ENCODE measurements at places on chromosomes 2 and 18.

DNA sequence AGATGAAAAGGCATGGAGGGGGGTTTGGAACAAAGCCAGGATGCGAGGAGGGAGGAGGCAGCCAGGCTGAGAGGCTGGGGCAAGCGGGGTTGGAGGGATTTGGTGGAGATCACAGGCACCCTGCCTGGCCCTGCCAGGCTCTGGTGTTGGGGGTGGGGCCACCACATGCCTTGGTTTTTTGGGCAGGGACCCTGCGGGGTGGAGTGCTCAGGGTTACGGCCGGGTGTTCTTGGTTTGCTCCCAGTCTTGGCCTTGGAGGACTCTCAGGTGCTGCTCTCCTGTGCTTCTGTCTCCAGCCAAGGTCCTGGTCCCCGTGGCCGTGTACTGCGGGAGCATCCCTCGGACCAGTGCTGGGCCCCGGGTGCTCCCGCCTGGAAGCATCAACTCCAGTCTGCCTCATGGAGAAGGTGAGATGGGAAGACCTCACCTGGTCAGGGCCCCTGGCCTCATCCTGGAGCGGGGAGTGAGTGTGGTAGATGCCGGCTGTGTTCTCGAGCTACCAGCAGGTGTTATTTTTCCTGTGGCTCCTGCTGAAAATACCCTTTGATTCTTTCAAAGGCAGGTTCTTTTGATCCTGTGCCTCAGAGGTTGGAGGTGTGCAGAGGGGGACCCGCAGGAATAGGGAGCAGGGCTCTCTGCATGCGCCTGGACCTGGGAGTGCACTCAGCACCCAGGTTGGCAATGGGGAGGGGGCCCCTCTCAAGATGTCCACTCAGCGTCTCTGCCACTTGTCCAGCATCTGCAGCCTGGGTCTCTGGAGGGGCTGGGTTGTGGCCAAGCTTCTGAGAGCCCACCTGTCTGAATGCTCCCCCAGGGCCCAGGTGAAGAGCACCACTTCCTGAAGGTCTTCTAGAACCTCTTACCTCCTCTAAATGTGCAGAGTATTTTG, 17.0 kb downstream of the TOGARAM2 start:
- DNase-seq, result no peak

GRCh38 chr2:7225848-7226247, 308.6 kb downstream of the RNF144A start:
- DNase-seq, result no peak

DNA sequence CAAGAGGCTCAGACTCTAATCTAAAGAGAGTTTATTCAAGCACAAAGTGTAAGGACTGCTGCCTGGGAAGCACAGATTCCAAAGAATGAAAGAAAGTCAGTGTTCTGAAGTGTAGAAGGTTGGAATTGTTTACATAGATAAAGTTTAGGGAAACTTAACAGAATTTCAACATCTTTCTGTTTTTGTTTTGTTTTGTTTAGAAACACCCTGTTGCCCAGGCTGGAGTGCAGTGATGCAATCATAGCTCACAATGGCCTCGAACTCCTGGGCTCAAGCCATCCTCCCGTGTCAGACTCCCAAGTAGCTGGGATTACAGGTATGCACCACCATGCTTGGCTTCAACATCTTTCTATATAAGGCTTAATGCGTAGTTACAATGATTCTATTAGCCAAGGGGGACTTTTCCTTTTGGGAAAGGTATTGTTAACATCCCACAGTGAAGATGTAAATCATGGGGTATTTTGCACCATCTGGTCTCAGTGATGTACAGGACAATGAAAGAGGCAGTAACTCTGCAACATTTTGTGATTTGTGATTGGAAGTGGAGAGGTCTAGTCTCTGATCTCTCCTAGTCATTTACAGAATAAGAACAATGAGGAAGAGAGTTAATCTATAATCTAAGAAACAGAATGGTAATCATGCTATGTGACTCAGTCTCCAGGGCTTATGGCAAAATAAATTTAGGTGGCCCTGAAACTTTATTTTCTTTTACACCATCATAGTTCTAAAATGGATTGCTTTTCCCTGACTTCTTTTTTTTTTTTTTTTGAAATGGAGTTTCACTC, 45.6 kb upstream of the MSH6 start:
- no peak for DNase-seq

DNA sequence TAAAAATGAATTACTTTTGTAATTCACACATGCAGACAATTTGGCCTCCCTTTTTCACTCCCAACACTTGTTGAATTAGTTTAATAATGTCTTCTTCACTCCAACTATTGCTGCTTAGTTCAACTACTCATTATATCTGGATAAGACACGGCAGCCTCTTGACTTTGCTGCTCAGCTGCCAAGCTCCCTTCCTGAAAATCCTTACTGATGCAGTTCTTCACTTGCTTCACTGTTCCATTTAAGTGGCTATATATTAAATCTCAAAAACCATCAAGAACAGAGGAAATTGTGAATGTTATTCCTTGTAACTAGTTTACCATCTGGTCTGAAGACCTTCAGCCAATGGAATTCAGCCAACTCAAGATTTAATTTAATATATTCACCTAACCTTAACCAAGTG, 127.1 kb downstream of the NCOA1 start:
- no peak for DNase-seq

DNA sequence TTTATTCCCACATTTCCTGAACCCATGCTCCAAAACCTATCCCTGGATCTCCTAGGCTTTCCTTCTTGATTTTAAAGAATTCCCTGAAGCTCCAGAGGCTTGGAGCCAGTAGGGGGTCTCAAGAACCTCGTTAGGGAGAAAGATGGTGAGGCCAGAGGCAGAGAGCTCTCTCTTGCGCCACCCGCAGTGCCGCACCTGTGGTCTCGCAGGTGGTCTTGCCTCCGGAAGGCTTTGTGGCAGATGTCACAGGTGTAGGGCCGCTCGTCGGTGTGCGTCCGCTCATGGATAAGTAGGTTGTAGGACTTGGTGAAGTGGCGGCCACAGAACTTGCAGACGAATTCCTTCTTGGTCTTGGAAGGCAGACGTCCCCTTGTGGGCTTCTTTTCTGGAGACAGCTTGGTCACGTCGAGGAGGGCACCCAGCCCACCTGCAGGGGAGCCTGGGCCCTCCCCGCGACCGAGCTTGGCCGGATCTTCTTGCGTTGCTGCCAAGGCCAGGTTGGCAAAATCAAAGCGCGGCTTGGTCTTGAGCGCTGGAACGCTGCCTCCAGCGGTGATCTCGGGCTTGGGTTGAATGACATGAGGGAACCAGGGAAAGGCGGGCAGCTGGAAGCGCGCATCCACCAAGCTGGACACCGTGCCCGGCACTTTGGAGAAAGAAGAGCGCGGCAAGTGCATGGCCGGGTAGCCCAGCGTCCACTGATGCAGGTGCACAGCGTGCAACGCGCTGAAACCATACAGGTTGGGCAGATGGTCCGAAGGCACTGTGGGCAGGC, 5.3 kb downstream of the OSR1 start:
- DNase-seq, result no peak

GRCh38 chr18:48622911-48623431, 84.1 kb downstream of the CTIF start:
- DNase-seq, result no peak

DNA sequence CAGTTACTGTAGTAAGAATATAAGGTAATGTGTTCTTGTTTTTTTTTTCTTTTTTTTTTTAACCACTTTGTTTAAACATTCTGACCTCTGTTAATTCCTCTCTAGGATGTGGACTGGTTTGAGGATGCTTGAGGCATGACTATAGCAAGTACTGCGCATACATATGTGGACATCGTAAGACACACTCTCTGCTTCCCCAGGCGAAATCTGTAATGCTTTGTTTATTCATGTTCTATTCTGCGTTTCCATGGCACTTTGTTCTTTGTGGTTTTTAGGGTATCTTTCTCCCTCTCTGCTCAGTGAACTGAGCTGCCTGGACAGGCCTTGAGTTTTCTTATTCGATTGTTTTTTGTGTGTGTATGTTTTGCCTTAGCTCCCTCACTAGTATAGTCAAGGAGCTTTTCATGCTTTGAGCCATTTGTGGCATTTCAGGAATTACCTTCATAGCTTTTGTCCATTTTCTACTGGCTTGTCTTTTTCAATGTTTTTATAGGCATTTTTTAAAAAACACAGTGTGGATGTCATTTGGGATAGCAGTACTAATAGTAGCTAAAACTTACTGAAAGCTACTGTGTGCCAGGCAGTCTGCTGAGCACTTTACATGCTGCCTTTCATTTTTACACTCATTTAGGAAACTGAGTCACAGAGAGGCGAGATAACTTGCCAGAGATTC, 1.9 kb upstream of the SH3BP4 start:
- DNase-seq, result no peak

- DNase-seq, result no peak
Observed at GRCh38 chr2:220077488-220077887, 450.1 kb downstream of the SLC4A3 start.

DNA sequence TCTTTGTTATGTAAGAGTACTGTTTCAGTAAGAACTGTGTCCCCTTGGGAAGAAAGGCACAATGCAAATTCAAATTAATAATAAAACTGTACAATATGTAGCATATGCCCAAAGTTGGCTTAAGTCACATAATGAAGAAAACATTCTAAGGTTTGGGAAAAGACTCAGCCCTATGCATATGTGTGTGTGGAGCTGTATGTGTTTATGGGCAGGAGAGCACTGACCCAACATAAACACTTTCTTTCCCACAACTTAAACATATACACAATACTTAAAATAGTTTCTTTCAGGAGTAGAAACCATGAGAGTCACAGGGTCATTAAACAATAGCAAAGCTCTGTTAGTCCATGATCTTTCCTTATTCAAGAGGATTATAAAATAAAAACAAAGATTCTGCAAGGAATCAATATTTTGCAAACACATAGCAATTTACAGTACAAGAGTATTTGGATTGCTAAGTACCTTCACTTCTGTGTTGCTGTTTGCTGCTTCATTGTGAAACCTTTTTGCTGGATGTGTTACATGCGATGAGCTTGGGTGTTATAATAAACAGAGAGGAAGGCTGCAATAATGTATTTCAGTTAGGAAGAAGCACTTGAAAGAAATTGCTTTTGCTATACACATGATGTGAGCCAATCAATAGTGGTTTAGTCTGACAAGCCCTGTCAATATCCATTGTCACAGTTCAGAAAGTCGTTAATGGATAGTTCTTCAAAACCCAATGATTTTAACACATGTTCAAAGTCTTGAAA, 347.3 kb downstream of the ARHGAP15 start:
- no peak for DNase-seq

- DNase-seq, result peak; percentile 22
Observed at GRCh38 chr2:120815292-120815691, 79.6 kb downstream of the GLI2 start.

DNA sequence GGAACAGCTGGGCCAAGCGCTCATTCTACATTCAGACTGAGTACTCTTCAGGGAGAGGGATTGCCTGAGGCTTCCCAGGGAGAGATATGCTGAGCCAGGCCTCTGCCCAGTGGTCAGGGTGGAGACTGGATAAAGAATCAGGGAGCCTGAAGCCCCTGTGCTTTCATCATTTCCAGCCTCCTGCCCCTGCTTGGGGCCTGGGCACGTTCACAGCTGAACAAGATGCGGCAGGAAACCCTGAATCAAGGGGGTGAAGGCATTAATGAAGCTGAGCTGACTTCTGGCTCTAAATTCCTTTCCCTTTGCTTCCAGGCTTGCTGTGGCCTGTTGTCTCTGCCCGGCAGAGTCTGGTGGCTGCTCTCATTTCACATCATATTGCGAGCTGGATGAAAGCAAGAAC, 35.0 kb downstream of the RPL37A start:
- DNase-seq, result no peak

- no peak for DNase-seq
Observed at GRCh38 chr2:69483024-69483423, 45.8 kb upstream of the NFU1 start.

DNA sequence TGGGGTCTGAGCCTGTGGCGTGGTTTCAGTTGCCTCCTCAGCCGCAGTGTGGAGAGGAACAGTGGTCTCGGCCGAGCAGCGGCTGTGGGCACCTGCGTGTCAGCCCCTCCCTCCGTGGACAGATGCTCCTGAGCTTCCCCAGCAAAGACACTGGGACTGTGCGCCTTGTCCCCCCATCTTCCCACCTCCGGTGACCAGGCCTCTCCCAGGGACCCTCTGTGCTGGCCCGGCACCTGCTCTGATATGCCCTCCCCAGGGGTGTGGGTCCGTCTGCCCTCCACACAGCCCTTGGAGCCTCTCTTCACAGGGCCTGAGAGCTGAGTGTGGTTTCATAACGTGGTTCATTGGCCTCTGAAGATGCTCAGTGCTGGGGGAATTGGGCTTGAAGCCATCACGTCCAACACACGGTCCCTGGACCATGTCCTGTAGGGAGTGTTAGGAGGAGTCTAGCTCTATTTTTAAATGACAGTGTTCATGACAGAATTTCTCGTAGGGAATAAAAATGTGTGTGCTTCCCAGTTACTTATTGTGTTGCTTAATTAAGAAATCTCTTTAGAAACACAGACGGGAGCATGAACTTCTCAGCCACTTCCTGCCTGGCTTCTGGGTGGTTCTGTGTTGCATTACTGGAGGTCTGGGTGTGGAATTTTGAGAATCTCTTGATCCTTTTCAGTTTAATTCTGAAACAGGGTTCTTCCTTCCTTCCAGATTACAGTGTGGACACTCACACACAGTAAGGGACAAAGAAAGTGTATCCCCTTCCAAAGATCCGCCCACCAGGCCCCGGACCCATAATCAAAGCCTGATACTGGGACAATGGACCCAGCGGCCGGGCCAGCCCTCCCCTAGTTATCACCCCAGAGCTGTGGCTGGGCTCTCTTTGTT, 110.7 kb downstream of the NFATC1 start:
- no peak for DNase-seq

- no peak for DNase-seq
Observed at GRCh38 chr2:164981217-164981990, 26.1 kb upstream of the SLC38A11 start.

DNA sequence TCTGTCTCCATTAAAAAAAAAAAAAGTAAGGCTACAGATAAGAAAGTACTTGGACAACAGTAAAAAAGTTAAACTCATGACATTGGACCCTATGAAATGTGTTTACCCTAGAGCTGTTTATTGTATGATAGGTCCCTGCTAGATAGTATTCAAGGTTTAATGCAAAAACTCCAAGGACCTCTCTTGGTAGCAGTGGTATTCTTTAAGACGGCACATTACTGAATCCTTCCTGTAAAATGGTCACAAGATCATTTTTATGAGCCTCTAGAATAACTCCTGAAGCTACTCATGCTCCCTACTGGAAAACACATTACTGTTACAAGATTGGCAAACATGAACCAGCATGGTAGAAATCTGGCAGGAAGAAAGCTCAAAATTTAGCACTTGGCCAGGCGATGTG, 38.8 kb downstream of the GALM start:
- DNase-seq, result no peak

- DNase-seq, result no peak
Observed at GRCh38 chr2:102114851-102115497, 27.6 kb upstream of the IL1R1 start.

DNA sequence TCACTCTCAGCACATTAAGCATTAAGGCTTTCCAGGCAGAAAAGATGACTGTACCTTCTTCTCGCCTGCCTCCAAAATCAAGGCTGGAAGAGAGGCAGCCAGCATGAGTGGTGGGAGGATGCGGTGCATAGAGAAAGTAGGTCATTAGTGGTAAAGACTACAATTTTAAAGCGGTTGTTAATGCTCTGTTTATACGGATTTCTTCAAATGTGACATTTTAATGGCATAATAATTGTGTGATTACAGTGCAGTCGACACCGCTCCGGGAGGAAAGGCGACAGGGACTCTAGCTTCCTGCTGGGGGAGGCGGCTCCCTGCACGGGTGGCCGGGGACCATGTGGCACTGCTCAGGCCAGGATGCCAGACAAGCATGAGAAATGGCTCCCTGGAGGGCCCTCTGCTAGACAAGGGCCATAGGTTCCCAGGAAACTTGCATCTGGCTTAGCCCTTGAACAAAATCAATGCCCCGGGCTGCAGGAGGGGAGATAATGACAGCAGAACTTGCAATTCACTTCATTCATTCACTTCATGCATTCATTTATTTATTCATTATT, 129.6 kb downstream of the GALNT14 start:
- no peak for DNase-seq

All from CD8-positive, alpha-beta memory T cell (primary cell).